Activated CD4-positive, alpha-beta T cell treated with anti-CD3 and anti-CD28 coated beads for 4 hours (primary cell): ENCODE measurements at places on chromosomes 5 and 9.

GRCh38 chr5:111942201-111942600 is 185.2 kb upstream of the NREP start:
- no peak for DNase-seq

DNA sequence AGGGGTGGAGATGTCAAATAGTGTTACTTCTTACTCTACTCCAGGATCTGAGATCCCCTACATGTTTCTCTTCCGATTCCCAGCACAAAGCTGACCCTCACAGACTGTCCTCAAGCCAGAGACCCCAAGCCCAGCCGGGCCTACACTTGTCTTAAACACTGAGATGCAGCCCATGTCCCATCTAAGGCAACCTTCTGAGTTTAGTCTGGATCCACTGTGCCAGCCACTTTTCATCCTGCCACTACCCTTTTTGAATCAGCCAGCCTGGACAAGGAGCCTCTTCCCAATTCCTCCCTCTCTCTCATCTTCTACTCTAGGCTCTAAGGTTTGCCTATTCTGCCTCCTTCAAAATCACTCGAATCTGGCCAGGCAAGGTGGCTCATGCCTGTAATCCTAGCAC is 6.2 kb upstream of the MYORG start:
- DNase-seq = no peak

DNA sequence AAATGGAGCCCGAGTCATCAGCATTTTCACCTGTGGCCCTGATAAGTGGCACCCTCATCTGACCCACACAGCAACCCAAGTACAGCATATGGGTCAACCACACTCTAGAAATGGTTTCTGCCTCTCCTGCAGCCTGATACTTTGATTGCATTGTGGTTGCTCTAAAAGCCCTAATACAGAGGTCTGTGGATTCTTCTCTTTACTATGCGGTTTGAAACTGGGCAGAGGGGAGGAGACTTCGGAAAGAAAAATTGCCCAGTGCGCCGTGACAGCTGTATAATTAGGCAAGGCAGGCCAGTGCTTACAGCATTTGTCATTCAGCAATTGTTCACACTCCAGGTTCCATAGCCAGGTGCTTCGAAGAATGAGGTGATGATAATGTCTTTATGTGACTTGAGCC is 361.0 kb downstream of the NFIB start:
- no peak for DNase-seq

- no peak for DNase-seq
Observed at GRCh38 chr9:101487443-101487840, 46.2 kb upstream of the RNF20 start.

DNA sequence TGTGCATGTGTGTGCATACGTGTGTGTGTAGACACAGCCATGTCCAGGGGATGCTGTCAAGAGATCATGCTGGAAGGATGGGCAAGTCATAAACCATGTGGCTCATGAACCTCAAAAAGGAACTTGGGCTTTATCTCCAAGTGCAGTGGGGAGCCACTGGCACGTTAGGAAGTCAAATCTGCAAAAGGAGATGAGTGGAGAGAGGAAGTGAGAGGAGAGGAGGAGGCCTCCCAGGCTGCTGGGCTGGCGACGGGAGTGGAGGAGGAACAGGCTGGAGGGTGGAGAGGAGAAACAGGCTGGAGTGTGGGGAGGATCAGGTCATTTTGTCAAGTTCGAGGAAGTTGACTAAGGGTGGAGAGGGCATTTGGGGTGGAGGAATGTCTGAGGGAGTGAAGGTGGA is 29.2 kb upstream of the TIFAB start:
- no peak for DNase-seq

DNA sequence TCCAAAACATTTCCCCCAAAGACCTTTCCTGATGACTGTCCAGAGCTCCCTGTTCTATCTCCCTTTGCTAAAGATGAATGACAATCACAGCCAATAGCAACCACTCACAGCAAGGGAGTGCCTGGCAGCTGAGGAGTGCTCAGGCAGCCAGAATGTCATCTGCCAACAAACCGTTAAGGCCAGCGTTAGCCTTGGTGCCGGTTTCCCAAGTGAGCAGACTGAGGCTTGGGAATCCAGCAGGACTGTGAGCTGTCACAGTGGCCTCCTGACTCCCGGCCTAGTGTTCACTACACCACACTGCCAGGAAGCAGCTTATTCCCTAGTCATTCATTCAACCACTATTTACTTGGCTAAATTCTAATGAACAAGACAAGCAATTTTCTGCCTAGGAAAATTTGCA is 24.7 kb downstream of the STK10 start:
- no peak for DNase-seq

DNA sequence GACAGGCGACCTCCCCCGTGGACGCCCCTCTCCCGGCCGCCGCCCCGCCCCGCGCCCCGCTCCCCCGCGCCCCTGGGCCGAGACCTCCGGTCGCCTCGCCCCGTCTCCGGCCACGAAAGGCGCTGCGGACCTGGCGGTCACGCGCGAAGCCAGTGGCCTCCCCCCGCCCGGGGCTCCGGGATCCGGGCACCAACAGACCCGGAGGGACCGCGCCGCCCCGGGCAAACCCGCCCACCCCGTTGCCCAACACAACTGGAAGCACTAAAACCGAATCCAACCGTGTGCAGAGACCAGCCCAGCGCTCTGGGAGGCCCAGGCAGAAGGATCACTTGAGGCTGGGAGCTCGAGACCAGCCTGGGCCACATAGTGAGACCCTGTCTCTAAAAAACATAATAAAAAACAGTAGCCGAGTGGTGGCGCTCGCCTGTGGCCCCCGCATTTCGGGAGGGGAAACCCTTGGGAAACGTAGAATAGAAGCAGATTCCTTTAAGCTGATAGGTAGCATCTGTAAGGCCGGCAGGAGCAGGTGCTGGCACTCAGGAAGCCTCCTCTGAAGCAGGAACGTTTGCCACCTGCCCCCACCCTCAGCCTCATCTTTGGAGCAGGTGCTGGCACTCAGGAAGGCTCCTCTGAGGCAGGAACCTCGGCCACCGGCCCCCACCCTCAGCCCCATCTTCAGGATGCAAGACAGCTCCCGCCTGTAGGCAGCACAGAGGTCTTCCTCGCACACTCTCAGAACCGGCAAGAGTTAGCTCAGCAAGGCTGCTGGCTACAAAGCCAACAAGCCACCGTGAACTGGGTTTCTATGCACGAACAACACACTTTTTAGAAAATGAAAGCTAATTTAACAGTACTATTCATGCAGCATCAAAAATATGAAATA is 4.6 kb upstream of the SLC9A3 start:
- DNase-seq = no peak

DNA sequence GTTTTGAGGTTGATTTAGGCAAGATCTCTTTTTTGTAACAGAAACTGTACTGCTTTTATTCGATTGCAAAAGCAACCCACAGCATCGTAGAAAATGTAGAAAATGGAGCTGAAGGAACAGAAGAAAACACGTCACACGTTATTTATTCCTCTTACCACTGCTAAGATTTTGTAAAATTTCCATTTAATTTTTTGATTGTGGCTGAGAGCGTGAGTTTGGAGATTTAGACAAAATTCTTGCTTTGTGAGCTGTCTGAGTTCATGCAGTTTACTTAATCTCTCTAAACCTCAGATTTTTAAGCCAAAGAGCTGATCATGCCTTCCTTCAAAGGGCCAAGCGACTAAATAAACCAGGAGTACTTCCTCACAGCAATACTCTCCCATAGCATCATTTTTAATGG is 24.8 kb downstream of the DPYSL3 start:
- no peak for DNase-seq

- DNase-seq = no peak
Observed at GRCh38 chr9:134055981-134056461, 11.8 kb downstream of the BRD3 start.

DNA sequence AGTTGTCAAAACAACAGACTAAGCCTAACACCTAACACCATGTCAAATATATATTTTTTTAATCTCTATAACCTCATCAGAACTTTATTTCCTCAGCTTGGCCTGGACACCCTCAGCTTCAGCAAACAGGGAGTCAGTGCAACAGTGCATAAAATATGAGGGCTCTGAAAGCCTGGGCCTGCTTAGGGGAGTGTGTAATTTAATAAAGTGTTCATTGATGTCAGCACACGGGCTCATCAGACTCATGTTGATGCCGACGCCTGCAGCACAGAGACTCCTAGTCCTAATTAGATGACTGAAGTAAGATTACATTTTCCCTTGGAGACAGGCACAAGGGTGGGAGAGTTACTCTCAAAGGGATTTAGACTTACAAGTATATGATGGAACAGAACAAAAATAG is 37.8 kb downstream of the CDH10 start:
- no peak for DNase-seq

- DNase-seq = no peak
Observed at GRCh38 chr5:163978897-163979296, 473.5 kb downstream of the MAT2B start.

DNA sequence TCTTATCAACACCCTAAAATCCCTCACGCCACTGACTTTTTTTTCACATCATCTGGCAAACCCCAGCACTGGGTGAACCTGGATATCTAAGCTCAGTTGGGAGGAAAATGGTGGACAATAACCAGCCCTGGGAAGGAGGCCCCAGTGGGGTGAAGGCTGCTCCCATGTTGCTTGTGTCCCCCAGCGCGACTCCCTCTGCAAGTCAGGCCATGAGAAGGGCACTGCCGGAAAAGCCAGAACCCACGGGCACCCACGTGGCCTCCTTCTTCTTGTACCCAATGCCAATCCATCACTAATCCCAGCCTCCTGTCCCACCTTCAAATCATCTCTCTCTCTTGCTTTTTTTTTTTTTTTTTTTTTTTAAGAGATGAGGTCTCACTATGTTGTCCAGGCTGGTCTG is 11.4 kb downstream of the CORO2A start:
- DNase-seq = no peak

DNA sequence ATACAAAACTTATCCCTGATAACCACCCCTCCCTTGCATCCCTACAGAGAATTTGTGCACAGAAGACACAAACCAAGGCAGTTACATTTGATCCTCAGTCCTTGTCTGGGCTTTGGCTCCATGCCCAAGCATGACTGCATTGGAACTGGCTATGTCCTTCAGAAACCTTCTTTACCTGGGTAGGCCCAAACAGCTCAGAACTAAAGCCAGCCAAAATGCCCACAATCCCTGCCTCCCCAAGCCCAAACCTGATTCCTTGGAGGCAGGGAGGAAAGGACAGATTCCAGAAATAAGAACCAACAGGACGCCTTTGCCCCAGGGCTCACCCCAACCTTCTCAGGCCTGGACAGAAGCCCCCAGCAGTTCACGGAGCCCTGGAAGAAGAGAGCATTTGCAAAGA is 8.2 kb downstream of the IL17B start:
- no peak for DNase-seq

- no peak for DNase-seq
Observed at GRCh38 chr5:88872971-88873370, 10.0 kb downstream of the MEF2C start.

DNA sequence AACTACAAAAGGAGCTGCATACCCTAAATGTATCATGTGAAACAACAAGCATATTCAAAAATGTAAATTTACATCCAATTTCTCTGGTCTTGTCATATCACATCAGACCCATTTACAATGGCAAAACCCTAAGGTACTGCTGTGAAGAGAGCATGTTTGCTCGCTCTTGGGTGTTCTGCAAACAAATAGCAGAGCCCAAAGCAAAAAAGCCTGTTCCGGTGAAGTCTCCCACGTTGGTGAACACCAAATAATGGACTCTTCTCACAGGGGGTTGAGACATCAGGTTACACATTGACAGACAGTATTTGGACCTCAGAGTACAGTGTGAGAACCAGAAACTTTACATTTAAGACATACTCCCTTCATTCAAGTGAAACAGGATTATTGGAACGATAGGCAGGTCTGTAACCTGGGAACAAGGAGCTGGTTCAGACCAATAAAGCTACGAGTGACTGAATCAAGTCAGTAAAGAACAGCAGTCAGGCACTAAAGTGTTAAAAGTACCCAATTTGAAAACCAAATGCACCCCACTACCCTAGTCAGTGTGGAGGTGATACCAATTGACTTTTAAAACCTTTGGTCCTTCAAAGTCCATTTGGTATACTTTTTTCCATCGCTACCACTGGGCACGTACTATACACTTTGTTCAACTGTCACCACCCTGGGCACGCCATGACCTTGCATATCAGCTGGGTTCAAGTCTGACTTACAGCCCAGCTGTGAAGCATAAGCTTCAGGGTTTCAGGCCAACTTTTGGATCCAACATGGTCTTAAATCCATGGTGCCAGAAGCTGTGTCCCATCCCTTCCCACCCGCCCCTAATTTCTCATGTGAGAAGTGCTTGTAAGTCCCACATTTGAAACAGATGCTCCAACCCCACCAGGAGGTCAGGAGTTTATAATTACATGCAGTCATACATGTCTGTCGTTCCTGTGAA is 36.4 kb downstream of the ETF1 start:
- no peak for DNase-seq

DNA sequence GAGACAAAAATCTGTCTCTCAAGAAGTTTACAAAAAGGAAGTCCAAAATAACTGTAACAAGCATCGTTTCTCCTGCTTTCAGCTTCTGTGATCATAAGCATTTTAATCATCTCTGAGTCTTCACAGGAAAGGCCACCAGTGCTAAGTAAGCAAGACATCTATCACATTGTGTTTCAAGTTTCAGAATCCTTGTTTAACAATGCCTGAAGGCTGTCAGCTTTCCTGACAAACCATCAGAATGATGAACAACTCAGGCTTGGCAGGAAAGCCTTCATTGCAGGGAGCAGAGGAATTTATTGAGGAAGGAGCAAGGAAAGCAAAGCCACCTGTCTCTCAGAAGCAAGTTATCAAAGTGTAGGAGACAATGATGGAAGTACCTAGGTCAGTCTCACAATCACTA is 143.5 kb upstream of the DAPK1 start:
- DNase-seq = no peak

GRCh38 chr5:10726913-10727517 is 34.0 kb downstream of the DAP start:
- peak; percentile 7 for DNase-seq

DNA sequence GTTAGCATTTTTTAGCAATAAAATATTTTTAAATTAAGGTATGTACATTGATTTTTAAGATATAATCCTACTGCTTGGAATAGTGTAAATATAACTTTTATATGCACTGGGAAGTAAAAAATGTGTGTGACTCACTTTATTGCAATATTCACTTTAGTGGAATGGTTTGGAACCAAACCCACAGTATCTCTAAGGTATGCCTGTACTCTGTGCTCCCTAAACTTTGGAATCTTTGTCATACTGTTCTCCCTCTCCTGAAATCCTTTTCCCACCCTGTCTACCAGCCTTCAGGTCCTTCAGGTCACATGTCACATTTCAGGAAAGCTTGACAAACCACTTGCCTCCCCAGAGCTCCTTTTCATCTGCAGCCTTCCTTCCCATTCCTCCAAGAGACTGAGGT is 308.7 kb downstream of the SPOCK1 start:
- no peak for DNase-seq

- DNase-seq = no peak
Observed at GRCh38 chr5:139513852-139514485, 31.4 kb upstream of the STING1 start.

GRCh38 chr9:121192959-121193640 is 8.6 kb downstream of the RAB14 start:
- DNase-seq = no peak

- DNase-seq = no peak
Observed at GRCh38 chr9:137960496-137960895, 82.9 kb downstream of the CACNA1B start.

DNA sequence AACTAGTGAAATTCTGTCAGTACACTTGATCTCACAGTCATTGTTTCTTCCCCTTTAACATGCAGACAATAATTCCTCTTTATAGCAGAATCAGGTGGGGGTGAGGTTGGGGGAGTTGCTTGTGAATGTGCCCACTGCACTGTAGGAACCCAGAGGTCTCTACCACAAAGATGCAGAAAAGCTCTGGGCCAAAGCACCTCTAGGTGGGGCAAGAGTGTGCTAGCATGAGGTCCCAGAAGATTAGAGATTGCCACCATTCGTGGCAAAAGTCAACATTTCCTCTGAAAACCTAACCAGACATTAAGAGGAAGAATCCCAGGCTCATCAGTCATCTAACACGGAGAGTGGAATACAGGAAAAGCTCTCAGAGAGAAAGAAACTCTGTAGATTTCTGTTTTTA is 74.5 kb downstream of the PTCD2 start:
- DNase-seq = no peak
